ENCODE measurements at places on chromosomes 16 and 17.

DNA sequence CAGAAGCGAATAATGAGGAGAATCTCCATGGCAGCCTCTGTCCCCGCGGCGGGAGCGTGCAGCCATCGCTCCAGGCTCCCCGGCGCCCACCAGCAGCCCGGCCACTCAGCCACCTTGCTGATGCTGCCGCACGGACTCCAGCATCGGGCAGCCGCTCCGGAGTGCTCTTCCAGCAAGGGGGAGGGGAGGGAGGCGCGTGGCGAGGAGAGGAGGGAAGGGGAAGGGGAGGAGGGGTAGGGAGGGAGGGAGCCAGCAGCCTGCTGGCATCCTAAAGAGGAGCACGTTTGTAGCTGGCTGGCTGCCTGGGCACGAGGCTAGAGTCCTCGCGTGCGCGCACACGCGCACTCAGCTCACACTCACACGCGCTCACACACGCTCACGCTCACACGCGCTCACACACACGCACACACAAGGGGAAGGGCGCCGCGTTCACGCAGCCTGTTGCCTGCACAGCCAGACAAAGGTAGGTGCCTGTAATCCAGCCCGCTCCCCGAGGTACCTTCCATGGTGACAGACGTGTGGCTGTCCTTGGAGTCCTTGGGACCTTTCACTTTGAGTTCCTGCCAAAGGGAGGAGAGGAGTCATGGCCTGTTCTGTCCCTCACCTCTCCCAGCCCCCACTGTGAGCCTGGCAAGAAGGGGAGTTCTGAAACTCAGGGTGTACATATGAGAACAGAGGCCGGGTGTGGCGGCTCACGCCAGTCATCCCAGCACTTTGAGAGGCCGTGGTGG lies 82.1 kb downstream of the TIMM22 start:
- H3K4me3 ChIP-seq: no peak overlapping the region
- no peaks in the 10 kb centered on the region for H3K27me3 ChIP-seq

DNA sequence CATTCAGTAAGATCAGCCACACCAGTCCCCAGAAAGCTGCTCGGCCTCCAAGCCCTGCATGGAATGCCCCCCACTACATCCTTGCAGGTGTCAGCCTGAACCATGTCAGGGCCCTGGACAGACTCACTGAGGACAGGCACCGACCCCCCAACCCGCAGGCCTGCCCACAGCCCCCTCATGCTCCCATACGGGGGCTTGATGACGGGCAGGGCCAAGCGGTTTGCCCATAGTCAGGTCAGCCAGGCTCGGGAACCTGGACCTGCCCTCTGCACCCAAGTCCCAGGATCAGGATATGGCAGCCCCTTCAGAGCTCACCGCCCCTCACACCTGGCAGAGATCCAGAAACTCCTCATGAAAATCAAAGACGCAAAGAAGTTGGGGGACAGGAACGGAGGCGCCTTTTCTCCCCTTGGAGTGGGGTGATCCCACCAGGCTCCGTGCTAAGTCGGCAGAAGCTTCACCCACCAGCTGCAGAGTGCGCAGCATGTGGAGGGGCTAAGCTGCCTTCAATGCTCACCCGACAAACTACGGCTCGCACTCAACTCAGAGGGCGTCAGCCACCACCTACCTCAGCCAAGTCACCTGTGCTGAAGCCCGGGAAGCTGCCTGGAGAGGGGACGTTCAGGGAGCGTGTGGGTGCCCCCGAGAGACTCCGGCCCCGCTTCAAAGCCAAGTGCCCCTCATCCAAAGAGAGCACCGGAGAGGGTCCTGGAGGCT lies 26.5 kb downstream of the GNPTG start:
- H3K27ac ChIP-seq: no peak overlapping the region
- H3K4me1 ChIP-seq: peaks cover 14% of the 10 kb centered on the region
- H3K27me3 ChIP-seq: no peaks in the 10 kb centered on the region
- peak overlapping the region; percentile 69 for H3K4me3 ChIP-seq
- DNase-seq: peak; percentile 39

DNA sequence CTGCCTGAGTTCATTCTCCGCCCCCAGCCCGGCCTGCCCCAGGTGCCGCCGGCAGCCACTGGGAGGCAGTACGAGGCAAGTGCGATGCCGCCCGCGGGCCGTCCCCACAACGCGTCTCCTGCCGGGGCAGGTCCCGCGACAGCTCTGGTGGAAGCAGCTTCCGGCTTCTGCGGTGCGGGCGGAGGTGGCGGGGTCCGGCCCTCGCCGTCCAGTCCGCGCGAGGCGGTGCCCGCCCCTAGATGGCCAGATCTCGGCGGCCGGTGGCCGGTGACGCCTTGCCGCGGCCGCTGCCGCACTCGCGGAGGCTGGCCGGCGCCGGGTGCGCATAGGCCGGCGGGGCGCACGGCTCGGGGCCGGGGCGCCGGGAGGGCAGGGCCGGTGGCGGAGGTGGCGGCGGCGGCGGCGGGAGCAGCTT lies 1.8 kb downstream of the GJD3 start:
- peak overlapping the region; percentile 61 for H3K4me3 ChIP-seq
- H3K36me3 ChIP-seq: no peaks in the 10 kb centered on the region
- H3K27me3 ChIP-seq: no peaks in the 10 kb centered on the region
- DNase-seq: peak; percentile 93
- H3K4me1 ChIP-seq: peaks cover 10% of the 10 kb centered on the region

DNA sequence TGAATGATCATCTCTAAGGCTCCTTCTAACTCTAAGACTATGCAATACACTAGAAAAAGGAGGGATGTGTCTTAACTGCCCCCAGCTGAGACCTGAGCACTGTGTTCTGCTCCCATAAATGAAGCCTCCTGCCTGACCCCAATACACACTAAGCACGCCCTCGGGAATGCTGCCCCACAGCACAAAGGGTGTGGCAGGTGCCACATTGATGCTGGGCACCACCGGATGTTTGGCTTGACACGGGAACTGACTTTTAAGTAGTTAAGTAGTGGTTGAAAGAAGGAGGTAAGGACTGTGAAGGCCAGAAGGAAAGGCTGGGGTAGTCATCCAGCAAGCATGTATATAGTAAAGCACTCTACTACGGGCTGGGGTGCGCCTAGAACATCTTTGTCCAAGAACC lies 4.0 kb downstream of the GSDMA start:
- H3K27me3 ChIP-seq: no peaks in the 10 kb centered on the region
- no peak for DNase-seq
- H3K36me3 ChIP-seq: no peaks in the 10 kb centered on the region
- H3K4me3 ChIP-seq: no peak overlapping the region
- no peaks in the 10 kb centered on the region for H3K4me1 ChIP-seq

- H3K36me3 ChIP-seq: peaks cover 27% of the 10 kb centered on the region
- DNase-seq: peak; percentile 68
- peaks cover 31% of the 10 kb centered on the region for H3K4me1 ChIP-seq
- H3K27me3 ChIP-seq: no peaks in the 10 kb centered on the region
Observed at GRCh38 chr17:78839762-78840529, 668 bp downstream of the USP36 start.

DNA sequence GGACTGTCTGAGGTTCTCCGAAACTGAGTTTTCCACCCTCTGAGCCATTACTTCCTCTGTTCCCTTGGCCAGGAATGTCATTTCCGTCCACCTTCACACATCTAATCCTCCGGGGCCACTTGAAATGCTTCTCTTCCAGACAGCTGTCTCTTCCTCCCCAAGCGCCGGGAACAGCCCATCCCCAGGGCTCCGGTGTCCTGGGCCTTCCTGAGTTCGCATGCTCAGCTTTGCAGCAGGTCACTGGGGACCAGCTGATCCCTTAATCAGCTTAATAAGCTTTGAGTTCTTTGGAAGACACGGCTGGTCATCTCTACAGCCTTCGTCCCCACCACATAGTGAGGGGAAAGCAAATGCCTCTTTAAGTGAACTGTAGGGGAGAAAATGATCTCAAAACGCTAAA lies 123.4 kb downstream of the DYNLRB2 start:
- no peak overlapping the region for H3K4me3 ChIP-seq
- H3K27ac ChIP-seq: no peak overlapping the region
- no peak for DNase-seq
- H3K4me1 ChIP-seq: no peaks in the 10 kb centered on the region

- no peaks in the 10 kb centered on the region for H3K27me3 ChIP-seq
- no peak overlapping the region for H3K4me3 ChIP-seq
- no peaks in the 10 kb centered on the region for H3K4me1 ChIP-seq
- no peak overlapping the region for H3K27ac ChIP-seq
- H3K36me3 ChIP-seq: peaks cover 39% of the 10 kb centered on the region
Observed at GRCh38 chr17:50379351-50380132, 6.5 kb downstream of the EME1 start.

DNA sequence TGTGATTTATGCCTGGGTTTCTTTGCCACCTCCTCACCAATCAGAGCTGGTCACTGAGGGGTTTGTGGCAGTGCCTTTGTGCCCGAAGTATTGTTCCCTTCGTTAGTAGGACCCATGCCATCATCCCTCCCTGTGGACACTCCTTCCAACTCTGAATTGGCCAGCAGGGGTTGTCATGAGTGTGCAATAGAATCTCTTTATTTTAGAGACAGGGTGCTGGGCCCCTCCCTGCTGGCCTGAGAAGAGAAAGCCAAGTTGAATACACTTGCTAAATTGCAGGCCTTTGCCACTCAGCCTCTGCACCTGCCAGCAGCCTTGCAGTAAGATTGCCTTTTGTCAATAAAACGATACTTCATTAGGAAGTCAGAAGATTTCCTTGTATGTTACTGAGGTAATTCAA lies 40.7 kb upstream of the SLC12A3 start:
- peaks cover 16% of the 10 kb centered on the region for H3K36me3 ChIP-seq
- no peak overlapping the region for H3K27ac ChIP-seq
- DNase-seq: no peak

- no peaks in the 10 kb centered on the region for H3K27me3 ChIP-seq
- DNase-seq: no peak
- H3K4me1 ChIP-seq: no peaks in the 10 kb centered on the region
- H3K27ac ChIP-seq: no peak overlapping the region
Observed at GRCh38 chr17:82611140-82612058, 36.8 kb downstream of the WDR45B start.

DNA sequence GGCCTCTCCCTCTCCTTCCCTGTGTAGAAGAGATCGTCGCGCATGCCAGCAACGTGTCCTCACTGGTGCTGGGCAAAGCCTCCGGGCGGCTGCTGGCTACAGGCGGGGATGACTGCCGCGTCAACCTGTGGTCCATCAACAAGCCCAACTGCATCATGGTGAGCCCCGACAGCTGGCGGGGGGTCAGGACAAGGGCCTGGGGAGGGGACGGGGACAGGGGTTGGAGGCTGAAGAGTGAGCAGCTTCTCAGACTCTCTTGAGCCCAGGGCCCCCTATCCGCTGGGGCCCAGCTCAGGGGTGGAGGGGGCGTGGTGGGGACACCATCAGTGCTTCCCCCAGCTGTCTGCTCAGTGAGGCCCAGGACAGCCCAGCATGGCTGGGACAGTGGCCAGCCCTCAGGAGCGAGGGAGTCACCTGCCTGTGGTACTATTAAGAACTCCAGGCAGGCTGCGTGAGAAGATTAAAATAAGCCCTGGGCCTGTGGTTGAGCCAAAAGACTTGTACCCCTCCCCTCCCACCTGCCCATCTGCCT lies 6.2 kb downstream of the KATNB1 start:
- H3K27ac ChIP-seq: no peak overlapping the region
- DNase-seq: no peak
- no peak overlapping the region for H3K4me3 ChIP-seq
- no peaks in the 10 kb centered on the region for H3K27me3 ChIP-seq
- H3K36me3 ChIP-seq: no peaks in the 10 kb centered on the region
- peaks cover 6% of the 10 kb centered on the region for H3K4me1 ChIP-seq

DNA sequence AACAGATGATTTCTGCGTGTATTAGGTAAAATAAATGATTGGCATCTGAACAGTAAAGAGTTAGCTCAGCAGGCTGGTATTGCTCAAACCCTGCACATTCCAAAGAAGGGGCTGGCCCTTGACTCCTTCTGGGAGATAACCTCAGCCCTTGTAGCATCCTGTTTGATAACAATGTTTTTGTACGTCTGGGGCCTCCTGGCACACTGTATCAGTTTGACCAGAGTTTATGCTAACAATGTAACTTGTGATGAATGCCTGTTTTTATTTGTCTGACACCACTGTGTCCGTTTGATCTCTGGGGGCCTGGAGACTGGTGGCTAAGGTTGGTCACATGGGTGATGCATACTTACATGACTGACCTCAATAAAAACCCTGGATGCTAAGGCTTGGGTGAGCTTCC lies 43.8 kb upstream of the NDRG4 start:
- H3K4me1 ChIP-seq: peaks cover 5% of the 10 kb centered on the region
- H3K27me3 ChIP-seq: no peaks in the 10 kb centered on the region
- DNase-seq: no peak
- no peak overlapping the region for H3K27ac ChIP-seq
- H3K4me3 ChIP-seq: no peak overlapping the region
- H3K36me3 ChIP-seq: no peaks in the 10 kb centered on the region

GRCh38 chr17:64162554-64162953 lies 32.6 kb upstream of the ERN1 start:
- H3K36me3 ChIP-seq: no peaks in the 10 kb centered on the region
- no peak for DNase-seq
- no peaks in the 10 kb centered on the region for H3K4me1 ChIP-seq
- H3K27me3 ChIP-seq: no peaks in the 10 kb centered on the region
- H3K4me3 ChIP-seq: no peak overlapping the region
- H3K27ac ChIP-seq: no peak overlapping the region

DNA sequence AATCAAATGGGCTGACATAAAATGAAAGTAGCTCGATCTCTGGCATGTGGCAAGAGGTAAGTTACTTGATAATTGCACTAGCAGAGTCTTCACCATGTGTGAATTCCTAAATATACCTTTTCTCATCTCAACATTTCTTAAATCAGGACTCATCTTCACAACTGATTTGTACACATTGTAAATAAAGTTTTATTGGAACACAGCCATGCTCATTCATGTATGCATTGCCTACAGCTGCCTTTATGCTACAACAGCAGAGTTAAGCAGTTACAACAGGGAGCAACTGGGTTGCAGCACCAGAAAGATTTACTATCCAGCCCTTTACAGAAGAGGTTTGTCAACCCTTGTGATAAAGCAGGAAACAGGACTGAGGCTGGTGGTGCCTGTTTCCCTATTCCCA lies 48.1 kb downstream of the ARHGAP17 start:
- no peak overlapping the region for H3K27ac ChIP-seq
- no peaks in the 10 kb centered on the region for H3K27me3 ChIP-seq
- H3K36me3 ChIP-seq: peaks cover 60% of the 10 kb centered on the region
- DNase-seq: no peak

DNA sequence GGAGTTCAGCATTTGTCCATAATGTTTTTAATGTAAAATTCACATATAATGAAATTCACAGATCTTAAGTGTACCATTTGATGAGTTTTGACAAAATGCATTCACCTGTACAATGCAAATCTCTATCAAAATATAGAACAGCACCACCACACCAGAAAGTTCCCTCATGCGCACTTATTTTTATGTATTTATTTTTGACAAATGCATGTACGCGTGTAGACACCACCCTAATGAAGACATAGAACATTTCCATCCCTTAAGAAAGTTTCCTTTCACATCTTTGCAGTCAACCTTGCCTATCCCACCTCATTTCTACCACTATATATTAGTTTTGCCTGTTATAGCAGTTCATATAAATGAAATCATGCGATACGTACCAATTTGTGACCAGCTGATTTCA lies 15.6 kb upstream of the IL4R start:
- H3K27me3 ChIP-seq: no peaks in the 10 kb centered on the region
- H3K27ac ChIP-seq: no peak overlapping the region
- H3K4me1 ChIP-seq: peaks cover 5% of the 10 kb centered on the region
- H3K4me3 ChIP-seq: no peak overlapping the region
- H3K36me3 ChIP-seq: no peaks in the 10 kb centered on the region
- no peak for DNase-seq

- H3K36me3 ChIP-seq: no peaks in the 10 kb centered on the region
- H3K4me3 ChIP-seq: no peak overlapping the region
- no peaks in the 10 kb centered on the region for H3K4me1 ChIP-seq
- H3K27ac ChIP-seq: no peak overlapping the region
Observed at GRCh38 chr16:87192452-87193073, 124.6 kb downstream of the C16orf95 start.
